ENCODE measurements at places on chromosomes 3 and 15. TPM values are rescaled to one million over a fixed set of nuclear protein-coding genes. Genes with fewer than 3 reads are reported as not detected.

Gene DOCK3
- total RNA-seq, result 0.19 TPM

Gene PRKCI
- 39.6 TPM for total RNA-seq

Gene TRPM1
- 0.38 TPM for total RNA-seq

Gene ADCY5
- not detected for total RNA-seq

Gene A4GNT
- total RNA-seq, result not detected
